NCI-H146 (cell line): ENCODE measurements at places on chromosomes 7 and 10.
A peak's percentile ranks its signal among the peaks of the same experiment; 100 is the strongest.

DNA sequence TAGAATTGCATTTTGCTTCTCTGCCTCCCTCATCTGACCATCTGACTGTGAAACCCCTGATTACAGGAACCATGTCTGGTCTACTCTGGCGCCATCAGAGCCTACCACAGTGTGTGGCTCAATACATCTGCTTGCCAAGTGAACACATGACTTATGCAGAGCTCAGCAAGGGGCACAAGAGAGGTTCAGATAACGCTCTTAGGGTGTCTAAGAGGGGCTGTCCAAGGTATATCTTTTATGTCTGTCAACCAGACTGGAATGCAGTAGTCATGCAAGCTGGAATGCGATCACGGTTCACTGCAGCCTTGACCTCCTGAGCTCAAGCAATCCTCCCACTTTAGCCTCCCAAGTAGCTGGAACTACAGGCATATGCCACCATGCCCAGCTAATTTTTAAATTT, 10.3 kb upstream of the RRP12 start:
- no peak for DNase-seq

- no peak for DNase-seq
Measured at GRCh38 chr10:117539361-117539773, 3.2 kb upstream of the EMX2 start.

- DNase-seq = no peak
Measured at GRCh38 chr10:28807760-28808613, 130.7 kb downstream of the BAMBI start.

DNA sequence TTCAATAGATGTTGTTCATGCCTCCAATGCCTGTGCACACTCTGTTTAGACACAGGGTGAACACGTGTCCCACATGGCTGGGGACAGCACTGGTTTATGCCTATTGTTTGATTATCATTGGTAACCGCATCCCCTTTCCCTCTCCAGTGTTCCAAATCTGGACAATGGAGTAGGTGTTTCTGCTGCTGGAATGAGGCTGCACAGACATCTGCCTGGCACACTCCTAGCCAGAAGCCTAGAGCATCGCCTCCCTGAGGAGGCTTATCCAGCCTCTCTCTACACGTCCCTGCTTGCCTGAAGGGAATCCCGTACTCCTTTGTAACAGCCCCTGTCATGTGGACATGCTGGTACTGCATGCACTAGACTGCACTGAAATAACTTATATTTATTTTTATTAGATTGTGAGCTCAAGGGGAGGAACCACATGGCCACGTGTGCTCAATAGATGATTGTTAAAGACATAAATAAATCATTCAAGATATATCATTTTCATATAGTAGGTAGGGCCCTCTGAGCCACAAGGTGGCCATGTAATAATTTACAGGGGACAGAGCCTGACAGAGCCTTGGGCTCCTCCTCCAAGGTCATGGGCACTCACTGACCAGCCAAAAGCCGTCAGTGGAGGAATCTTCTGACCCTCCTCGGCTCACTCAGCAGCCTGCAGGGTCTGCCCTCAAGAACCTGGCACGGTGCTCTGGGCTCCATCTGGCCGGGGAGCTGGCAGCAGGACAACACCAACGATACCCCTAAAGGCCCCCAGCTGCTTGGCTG, 310.9 kb upstream of the ZNF32 start:
- no peak for DNase-seq

- no peak for DNase-seq
Measured at GRCh38 chr10:116660860-116661259, 40.1 kb downstream of the PNLIPRP2 start.

DNA sequence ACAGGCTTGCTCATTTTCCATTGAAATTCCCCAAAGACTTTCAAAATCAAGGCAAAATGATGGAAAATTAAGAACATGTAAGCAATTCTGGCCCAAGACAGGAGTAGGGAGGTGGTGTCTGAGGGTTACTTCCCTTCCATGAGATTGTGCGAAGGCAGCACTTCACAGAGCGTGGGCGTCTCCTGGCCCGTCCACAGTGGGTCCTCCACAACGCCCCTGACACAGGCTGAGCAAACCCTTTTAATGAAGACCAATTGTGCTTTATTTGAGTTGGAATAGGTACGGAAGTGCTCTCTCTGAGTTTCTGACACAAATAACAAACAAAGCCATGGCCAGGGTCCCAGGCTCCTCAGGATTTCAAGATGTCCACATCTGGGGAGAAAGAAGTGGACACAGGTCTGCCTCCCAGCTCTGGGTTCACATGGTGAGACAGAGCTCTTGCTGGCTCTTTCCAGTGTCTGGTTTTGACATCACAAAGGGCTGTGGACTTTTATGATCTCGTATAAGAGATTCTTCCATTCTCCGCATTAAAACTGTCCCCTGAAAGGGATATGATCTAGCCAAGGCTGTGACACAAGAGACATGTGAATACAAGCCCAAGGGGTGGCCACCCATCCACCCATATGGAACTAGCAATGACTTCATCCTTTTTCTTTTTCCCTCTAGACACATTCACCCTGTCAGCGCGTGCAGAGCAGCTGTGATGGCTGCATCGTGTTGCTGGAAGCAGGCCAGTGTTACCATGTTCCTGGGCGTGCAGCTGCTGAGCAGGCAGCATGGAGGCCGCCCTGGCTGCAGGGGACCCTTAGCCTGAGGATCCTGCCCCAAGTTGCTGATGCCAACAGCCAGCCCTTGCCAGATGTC, 145.6 kb downstream of the ADAM12 start:
- peak; percentile 71 for DNase-seq

- DNase-seq = no peak
Measured at GRCh38 chr7:38905056-38905759, 3.8 kb downstream of the VPS41 start.

GRCh38 chr7:142385491-142386340, 127.9 kb upstream of the PRSS58 start:
- DNase-seq = peak; percentile 5

GRCh38 chr10:11646450-11646849, 35.0 kb upstream of the USP6NL start:
- no peak for DNase-seq

DNA sequence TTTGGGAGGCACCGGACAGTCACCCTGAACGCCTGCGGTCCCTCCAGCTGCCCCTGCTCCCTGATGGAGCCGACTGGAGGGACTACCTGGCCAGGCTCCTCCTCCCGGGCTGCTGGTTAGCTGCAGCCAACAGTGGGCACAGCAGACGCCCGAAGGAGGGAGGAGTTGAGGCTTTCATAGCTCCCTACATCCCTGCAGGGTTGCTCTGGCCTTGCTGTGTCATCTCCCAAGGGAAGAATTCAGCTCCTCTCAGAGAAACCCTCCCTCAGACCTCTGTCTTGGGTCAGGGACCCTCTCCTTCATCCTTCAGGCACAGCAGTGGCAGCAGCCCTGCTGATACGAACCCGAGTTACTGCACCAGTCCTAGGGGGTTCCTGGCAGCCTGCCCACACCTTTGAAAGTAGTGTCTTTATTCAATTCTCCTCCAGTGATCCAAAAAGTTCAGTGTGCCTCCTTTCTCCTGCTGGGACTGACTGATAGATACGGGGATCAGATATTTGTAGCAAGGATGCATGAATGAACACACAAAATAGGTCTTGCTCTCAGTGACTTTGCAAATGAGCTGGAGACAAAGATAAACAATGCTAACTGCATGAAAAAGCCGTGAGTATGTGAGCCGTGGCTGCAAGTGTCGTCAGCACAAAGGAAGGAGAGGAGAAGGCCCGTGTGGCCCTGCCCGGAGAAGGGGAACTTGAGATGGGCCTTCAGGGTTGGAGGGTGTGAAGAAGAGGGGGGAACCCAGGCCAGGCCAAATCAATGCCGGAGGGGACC, 136.6 kb downstream of the PRKAG2 start:
- peak; percentile 15 for DNase-seq

DNA sequence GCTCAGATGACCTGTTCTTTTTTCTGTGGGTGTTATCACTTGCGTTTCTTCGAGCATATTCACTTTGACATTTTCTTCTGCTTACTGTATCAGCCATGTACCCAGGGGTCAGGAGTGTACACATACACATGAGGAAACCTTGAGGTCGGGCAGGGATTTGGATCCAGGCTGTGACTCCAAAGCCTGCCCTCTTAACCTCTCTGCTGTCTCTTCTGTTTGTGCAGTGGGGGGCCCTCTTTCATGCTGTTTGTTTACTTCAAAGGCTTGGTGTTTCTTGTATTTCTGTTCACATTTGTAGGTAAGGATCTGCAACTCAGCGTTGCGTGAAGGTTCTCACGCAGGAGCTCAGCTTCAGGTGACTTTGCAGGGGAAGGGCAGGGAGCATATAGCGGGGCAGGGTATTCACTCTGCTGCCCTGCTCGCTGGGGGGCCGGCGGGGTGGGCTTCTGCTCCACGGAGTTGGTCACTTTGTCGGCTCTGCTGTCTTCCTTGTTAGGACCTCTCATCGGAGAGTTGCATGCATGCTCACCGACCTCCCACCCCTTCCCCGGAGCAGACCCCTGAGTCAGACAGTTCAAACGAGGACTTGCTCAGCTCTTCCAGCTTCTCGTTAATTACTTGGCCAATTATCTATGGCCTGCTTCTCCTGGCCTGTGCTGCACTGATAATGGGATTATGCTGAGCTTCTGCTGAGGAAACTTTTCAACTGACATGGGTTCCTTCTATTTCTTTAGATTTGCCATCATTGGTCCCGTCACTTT, 77.5 kb downstream of the SDK1 start:
- DNase-seq = no peak

- no peak for DNase-seq
Measured at GRCh38 chr7:131281266-131282048, 46.2 kb upstream of the MKLN1 start.

GRCh38 chr7:11430112-11430511, 401.9 kb downstream of the THSD7A start:
- DNase-seq = no peak

DNA sequence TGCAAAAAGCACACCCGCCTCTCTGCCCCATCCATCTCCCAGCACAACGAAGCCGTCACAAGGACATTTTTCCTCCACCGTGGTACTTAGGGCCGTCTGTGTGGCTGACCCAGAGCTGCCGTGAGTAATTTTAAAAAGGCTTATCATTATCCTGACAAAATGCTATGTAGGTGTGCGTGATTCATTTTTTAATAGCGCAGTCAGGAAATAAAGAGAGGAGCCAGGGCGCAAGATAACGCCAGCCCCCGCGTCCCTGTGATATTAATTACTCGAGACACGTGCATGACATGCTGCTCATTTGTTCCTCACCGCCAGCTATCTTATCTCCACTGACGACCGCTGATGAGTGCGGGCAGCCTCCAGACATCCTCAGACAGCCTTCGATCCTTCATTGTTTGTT, 332.7 kb upstream of the PFKP start:
- DNase-seq = no peak

DNA sequence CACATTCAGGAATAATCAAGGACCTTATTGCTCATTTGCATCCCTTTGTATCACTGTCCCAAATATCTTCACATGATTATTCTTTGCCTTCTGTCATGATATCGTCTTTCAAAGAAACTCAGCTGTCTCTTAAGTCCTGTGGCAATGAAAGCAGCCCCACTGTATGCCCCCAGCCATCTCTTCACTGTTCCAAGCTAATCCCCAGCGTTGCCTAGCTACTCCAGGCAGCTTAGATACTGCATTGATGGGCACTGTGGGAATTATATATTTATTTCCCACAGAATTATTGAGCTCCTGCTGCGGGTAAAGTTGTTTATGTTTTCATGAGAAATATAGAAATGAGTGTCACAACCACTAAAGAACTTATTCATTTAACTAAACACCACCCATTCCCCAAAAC, 38.8 kb downstream of the SND1 start:
- DNase-seq = no peak

- DNase-seq = peak; percentile 68
Measured at GRCh38 chr10:3293581-3294431, 121.2 kb upstream of the PITRM1 start.

DNA sequence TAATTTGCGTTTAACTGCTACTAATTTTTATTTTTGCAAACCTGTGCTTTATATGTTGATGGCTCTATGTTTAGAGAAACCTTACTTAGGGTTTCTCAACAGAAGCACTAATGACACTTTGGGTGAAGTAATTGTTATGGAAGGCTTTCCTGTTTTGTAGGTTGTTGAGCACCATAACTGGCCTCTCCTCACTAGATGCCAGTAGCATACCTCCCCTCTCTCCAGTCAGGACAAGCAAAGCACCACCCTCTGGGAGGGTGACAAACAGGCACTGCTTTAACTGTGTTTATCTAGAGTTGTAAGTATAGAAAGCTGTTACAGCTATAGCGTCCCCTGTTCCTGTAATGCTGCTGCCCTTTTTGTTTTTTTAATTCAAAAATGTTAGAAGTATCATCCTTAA, 60.9 kb downstream of the WAC start:
- DNase-seq = no peak

GRCh38 chr10:28838908-28839307, 161.6 kb downstream of the BAMBI start:
- DNase-seq = peak; percentile 3

- no peak for DNase-seq
Measured at GRCh38 chr7:46681865-46682503, 760.9 kb upstream of the IGFBP3 start.

DNA sequence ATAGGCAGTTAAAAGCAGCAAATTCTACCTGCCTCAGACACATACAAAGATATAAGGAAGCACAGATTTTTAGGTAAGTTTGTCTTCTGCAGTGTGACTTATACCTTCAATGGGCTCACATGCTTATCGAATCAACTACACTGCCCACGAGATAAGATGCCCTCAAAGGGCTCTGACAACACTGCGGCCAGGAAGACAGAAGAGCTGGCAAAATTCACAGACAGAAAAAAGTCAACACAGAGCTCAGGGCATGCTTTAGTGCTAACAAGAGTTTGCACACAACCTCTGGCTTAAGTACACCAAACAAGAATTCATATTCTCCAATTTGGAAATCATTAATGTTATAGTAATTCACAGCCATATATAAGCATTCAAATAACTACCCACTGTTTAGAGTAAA, 62.3 kb downstream of the LARP4B start:
- no peak for DNase-seq

- DNase-seq = peak; percentile 25
Measured at GRCh38 chr10:71392791-71393781, 3.6 kb upstream of the CDH23 start.
